ENCODE measurements at places on chromosomes 3 and 15. TPM values are rescaled to one million over a fixed set of nuclear protein-coding genes. Genes with fewer than 3 reads are reported as not detected.
A peak's percentile ranks its signal among the peaks of the same experiment; 100 is the strongest.

DNA sequence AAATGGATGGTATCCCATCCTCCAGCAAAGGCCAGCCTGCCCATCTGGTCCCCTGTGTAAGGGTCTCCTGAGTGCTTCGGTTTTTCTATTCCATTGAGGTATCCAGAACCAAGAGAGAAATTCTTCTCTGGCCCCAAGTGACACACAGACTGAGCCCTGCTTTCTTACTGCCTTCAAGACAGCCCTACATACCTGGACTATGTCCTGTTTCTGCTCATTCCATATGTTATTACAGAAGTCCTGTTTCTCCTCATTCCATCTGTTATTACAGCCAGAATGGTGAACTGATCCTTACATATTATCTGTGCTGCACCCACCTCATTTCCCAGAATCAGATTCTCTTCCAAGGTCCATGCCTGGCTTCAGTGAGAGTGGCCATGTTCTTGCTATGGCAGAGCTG, 115.2 kb downstream of the DCLK3 start:
- H3K27me3 ChIP-seq: no peaks in the 10 kb centered on the region
- H3K4me1 ChIP-seq: no peaks in the 10 kb centered on the region
- no peak for DNase-seq
- H3K27ac ChIP-seq: no peak overlapping the region

GRCh38 chr3:132730891-132731580, 8.8 kb upstream of the NPHP3 start:
- H3K27ac ChIP-seq: no peak overlapping the region
- DNase-seq: no peak
- H3K27me3 ChIP-seq: no peaks in the 10 kb centered on the region
- H3K4me3 ChIP-seq: no peak overlapping the region
- H3K36me3 ChIP-seq: no peaks in the 10 kb centered on the region

DNA sequence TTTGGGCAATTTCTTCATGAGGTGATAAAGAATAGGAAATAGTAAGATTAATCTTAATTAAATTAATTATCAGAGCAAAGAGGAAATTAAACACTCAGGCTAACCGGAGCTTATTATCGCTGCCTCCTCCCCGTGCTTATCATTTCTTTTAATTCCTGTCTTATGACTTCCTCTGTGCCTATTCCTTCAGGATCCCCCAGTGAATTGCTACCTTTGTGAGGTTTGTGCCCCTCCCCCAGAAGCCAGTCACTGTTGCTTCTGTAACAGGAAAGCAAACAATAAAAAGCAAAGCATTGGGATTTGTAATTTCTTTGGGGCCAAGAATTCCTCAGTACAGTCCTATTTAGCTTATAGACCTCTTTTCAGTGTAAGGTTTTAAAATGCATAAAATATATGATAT, 164.5 kb downstream of the CADPS start:
- H3K27ac ChIP-seq: no peak overlapping the region
- DNase-seq: no peak
- H3K4me3 ChIP-seq: no peak overlapping the region

- H3K36me3 ChIP-seq: no peaks in the 10 kb centered on the region
- no peak for DNase-seq
- H3K4me1 ChIP-seq: no peaks in the 10 kb centered on the region
- H3K27me3 ChIP-seq: no peaks in the 10 kb centered on the region
Measured at GRCh38 chr3:176927706-176928581, 269.3 kb downstream of the TBL1XR1 start.

DNA sequence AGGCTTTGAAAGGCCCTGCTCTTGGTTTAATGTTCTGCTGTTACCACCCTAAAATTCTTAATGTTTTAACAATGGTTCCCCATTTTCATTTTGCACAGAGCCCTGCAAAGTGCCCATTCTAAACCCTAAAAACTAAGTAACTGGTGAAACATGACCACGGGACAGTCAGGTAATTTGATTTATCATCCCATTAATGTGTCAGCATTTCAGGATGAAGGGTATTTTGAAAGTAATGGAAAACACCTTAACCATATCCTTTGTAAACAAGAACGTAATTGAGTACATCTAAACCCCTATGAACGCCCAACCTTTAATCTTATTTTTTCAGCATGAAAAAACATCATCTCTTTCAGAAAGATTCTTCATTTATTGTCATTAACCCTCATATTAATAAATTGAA, 164.9 kb upstream of the IL12A start:
- DNase-seq: no peak
- peaks cover 12% of the 10 kb centered on the region for H3K4me1 ChIP-seq
- no peaks in the 10 kb centered on the region for H3K27me3 ChIP-seq
- no peaks in the 10 kb centered on the region for H3K36me3 ChIP-seq
- H3K27ac ChIP-seq: no peak overlapping the region

- no peak overlapping the region for H3K4me3 ChIP-seq
- H3K36me3 ChIP-seq: no peaks in the 10 kb centered on the region
- DNase-seq: no peak
- H3K4me1 ChIP-seq: no peaks in the 10 kb centered on the region
- no peak overlapping the region for H3K27ac ChIP-seq
Measured at GRCh38 chr3:70501561-70501960, 189.1 kb upstream of the MDFIC2 start.

- no peak overlapping the region for H3K4me3 ChIP-seq
- H3K36me3 ChIP-seq: no peaks in the 10 kb centered on the region
- H3K27me3 ChIP-seq: no peaks in the 10 kb centered on the region
- H3K27ac ChIP-seq: no peak overlapping the region
- peaks cover 10% of the 10 kb centered on the region for H3K4me1 ChIP-seq
Measured at GRCh38 chr15:48859426-48859825, 18.5 kb upstream of the EID1 start.

- H3K36me3 ChIP-seq: no peaks in the 10 kb centered on the region
- H3K4me1 ChIP-seq: no peaks in the 10 kb centered on the region
- no peak overlapping the region for H3K27ac ChIP-seq
- H3K4me3 ChIP-seq: no peak overlapping the region
Measured at GRCh38 chr3:13249664-13250390, 170.3 kb downstream of the NUP210 start.

- no peaks in the 10 kb centered on the region for H3K36me3 ChIP-seq
- DNase-seq: no peak
- H3K27ac ChIP-seq: no peak overlapping the region
- H3K27me3 ChIP-seq: no peaks in the 10 kb centered on the region
- no peak overlapping the region for H3K4me3 ChIP-seq
- no peaks in the 10 kb centered on the region for H3K4me1 ChIP-seq
Measured at GRCh38 chr3:171101982-171102641, 75.6 kb upstream of the SLC2A2 start.

- H3K27me3 ChIP-seq: no peaks in the 10 kb centered on the region
- H3K27ac ChIP-seq: no peak overlapping the region
- H3K4me3 ChIP-seq: no peak overlapping the region
- H3K4me1 ChIP-seq: no peaks in the 10 kb centered on the region
- H3K36me3 ChIP-seq: no peaks in the 10 kb centered on the region
- DNase-seq: no peak
Measured at GRCh38 chr15:95347837-95348236, 982.7 kb upstream of the NR2F2 start.

DNA sequence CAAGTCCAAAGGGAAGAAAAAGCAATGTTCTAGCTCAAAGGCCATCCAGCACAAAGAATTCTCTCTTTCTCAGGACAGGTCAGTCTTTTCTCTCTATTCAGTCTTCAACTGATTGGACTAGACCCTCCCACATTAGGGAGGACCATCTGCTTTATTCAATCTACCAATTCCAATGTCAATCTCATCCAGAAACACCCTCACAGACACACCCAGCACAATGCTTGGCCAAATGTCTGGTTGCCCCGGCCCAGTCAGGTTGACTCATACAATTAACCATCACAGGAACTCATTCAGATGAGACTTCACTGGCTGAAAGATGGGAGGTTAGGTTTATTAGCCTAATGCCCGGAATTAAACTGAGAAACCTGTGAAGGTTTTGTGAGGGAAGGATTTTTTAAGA, 32.4 kb downstream of the ACAN start:
- peaks cover 4% of the 10 kb centered on the region for H3K27me3 ChIP-seq
- H3K4me1 ChIP-seq: no peaks in the 10 kb centered on the region
- no peaks in the 10 kb centered on the region for H3K36me3 ChIP-seq
- no peak overlapping the region for H3K27ac ChIP-seq

- H3K27me3 ChIP-seq: no peaks in the 10 kb centered on the region
- H3K4me1 ChIP-seq: no peaks in the 10 kb centered on the region
- no peak overlapping the region for H3K27ac ChIP-seq
- no peak overlapping the region for H3K4me3 ChIP-seq
Measured at GRCh38 chr3:167559924-167560323, 86.1 kb upstream of the SERPINI2 start.

- peaks cover 52% of the 10 kb centered on the region for H3K4me1 ChIP-seq
- no peak for DNase-seq
- H3K4me3 ChIP-seq: no peak overlapping the region
- H3K36me3 ChIP-seq: no peaks in the 10 kb centered on the region
Measured at GRCh38 chr3:12656850-12657249, 7.1 kb downstream of the RAF1 start.

GRCh38 chr15:71654720-71655174, 155.6 kb upstream of the NR2E3 start:
- H3K27me3 ChIP-seq: no peaks in the 10 kb centered on the region
- no peak overlapping the region for H3K4me3 ChIP-seq
- peaks cover 2% of the 10 kb centered on the region for H3K4me1 ChIP-seq
- no peaks in the 10 kb centered on the region for H3K36me3 ChIP-seq
- DNase-seq: no peak

GRCh38 chr3:127097481-127097880, 95.5 kb upstream of the PRR23E start:
- H3K4me1 ChIP-seq: no peaks in the 10 kb centered on the region
- no peaks in the 10 kb centered on the region for H3K36me3 ChIP-seq
- no peaks in the 10 kb centered on the region for H3K27me3 ChIP-seq
- DNase-seq: peak; percentile 30
- no peak overlapping the region for H3K4me3 ChIP-seq

DNA sequence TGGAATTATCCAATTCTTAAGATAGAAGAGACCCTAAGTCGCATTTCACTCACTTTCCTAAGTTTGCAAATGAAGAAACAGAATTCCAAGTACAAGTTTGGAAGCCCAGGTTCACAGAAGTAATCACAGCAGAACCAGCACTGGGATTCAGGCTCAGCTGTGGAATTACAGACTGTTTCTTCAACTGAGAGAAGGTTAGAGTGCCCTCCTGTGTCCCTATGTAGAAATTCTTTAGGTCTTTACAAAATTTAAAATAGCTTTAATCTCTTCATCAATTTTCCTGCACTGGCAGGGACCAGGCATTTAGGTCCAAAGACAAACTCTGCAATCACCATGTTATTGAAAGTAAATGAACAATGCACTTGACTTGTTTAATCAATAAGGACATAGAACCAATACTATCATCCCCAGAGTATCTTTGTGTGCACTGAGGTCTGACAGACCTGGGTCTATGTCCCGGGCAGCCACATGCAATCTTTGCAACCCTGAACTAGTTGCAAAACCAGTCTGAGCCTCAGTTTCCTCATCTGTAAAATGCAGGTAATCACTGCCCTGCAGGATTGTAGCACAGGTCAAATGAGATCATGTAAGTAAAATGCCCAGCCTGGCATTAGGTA, 96.3 kb upstream of the ZBED2 start:
- no peaks in the 10 kb centered on the region for H3K4me1 ChIP-seq
- no peak for DNase-seq
- H3K27me3 ChIP-seq: no peaks in the 10 kb centered on the region

- H3K4me1 ChIP-seq: peaks cover 15% of the 10 kb centered on the region
- H3K4me3 ChIP-seq: no peak overlapping the region
- peaks cover 7% of the 10 kb centered on the region for H3K27me3 ChIP-seq
- H3K27ac ChIP-seq: no peak overlapping the region
Measured at GRCh38 chr3:44186712-44187111, 55.0 kb upstream of the TOPAZ1 start.

DNA sequence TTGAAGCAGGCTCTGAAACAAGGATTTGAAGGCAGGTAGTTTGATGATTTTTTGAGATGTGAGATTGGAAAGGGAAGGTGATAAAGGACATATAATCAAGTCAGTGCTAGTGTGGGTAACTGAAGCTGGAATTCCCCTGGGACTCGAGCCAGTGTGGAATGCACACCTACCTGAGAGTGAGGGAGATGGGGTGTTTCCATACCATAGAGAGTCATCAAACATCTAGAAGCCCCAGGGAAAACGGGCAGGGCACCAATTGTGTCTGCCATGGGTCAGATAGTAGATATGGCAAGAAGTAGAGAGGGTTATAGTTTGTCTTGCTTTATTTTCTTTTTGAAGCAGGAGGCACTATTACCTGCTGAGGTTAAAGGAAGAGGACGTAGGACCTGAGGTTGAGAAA, 120.0 kb downstream of the SSR3 start:
- DNase-seq: no peak
- H3K36me3 ChIP-seq: no peaks in the 10 kb centered on the region
- peaks cover 4% of the 10 kb centered on the region for H3K4me1 ChIP-seq
- no peak overlapping the region for H3K27ac ChIP-seq
- H3K27me3 ChIP-seq: no peaks in the 10 kb centered on the region
- no peak overlapping the region for H3K4me3 ChIP-seq

- no peak overlapping the region for H3K27ac ChIP-seq
- H3K4me1 ChIP-seq: no peaks in the 10 kb centered on the region
- no peak for DNase-seq
- H3K4me3 ChIP-seq: no peak overlapping the region
- H3K27me3 ChIP-seq: no peaks in the 10 kb centered on the region
- H3K36me3 ChIP-seq: no peaks in the 10 kb centered on the region
Measured at GRCh38 chr3:190192087-190192486, 71.4 kb upstream of the P3H2 start.

GRCh38 chr3:29605845-29606244, 325.0 kb downstream of the RBMS3 start:
- H3K4me3 ChIP-seq: no peak overlapping the region
- DNase-seq: no peak
- H3K27ac ChIP-seq: no peak overlapping the region
- H3K4me1 ChIP-seq: no peaks in the 10 kb centered on the region
- H3K36me3 ChIP-seq: no peaks in the 10 kb centered on the region

DNA sequence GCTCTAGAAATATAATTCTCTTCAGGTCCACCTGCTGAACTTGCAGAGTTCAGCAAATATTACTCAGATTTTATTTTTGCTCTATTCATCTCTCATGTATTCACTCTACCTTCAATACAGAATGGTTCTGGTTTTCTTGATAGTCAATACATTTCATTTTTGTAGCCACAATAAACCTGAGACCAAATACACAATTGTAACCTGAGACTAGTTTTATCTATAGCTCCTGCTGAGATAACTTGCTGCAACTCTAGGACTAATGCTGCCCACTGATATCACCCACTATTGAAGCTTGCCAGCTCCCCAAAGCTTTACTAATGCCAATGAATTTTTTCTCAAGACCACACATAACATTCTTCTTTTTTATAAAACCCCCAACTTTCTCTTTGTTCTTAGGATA, 229.3 kb downstream of the NSUN3 start:
- H3K27me3 ChIP-seq: no peaks in the 10 kb centered on the region
- DNase-seq: no peak
- H3K4me1 ChIP-seq: no peaks in the 10 kb centered on the region
- no peak overlapping the region for H3K27ac ChIP-seq
- no peaks in the 10 kb centered on the region for H3K36me3 ChIP-seq

The EPHA6 gene
- not detected for total RNA-seq

The MESP2 gene
- total RNA-seq: 1.1 TPM

The EOMES gene
- total RNA-seq: not detected

The CCR1 gene
- total RNA-seq: 1.4 TPM

The GHRL gene
- not detected for total RNA-seq

The KCNAB1 gene
- 1.5 TPM for total RNA-seq
